NCI-H460 (cell line): ENCODE measurements at places on chromosomes 2 and 18. TPM values are rescaled to one million over a fixed set of nuclear protein-coding genes. Genes with fewer than 3 reads are reported as not detected.

The ATP6V1B1 gene
- total RNA-seq: 2.3 and 3.7 TPM in 2 replicates

The CD8B2 gene
- not detected in 2 replicates for total RNA-seq

The TUBA4B gene
- total RNA-seq: not detected in 2 replicates

The OR6B2 gene
- total RNA-seq: not detected in 2 replicates

DNA sequence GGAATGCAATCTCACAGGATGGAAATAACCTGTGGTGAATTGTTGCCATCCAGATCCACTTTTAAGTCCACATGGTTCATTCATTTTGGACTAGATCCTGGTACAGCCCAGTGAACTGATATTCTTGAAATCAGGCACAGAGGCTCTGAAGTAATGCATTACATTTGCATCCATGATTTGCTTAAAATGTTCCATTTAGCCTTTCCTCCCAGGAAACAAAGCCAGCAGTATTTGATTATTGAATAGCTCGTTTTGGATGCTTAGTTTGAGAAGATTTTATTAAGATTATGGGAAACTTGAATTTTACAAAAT, 995.8 kb upstream of the CDH2 start:
- no peak for DNase-seq

- no peak for DNase-seq
Measured at GRCh38 chr2:200486529-200486928, 23.3 kb downstream of the KCTD18 start.

GRCh38 chr2:9678544-9678943, 47.7 kb upstream of the YWHAQ start:
- DNase-seq: no peak

DNA sequence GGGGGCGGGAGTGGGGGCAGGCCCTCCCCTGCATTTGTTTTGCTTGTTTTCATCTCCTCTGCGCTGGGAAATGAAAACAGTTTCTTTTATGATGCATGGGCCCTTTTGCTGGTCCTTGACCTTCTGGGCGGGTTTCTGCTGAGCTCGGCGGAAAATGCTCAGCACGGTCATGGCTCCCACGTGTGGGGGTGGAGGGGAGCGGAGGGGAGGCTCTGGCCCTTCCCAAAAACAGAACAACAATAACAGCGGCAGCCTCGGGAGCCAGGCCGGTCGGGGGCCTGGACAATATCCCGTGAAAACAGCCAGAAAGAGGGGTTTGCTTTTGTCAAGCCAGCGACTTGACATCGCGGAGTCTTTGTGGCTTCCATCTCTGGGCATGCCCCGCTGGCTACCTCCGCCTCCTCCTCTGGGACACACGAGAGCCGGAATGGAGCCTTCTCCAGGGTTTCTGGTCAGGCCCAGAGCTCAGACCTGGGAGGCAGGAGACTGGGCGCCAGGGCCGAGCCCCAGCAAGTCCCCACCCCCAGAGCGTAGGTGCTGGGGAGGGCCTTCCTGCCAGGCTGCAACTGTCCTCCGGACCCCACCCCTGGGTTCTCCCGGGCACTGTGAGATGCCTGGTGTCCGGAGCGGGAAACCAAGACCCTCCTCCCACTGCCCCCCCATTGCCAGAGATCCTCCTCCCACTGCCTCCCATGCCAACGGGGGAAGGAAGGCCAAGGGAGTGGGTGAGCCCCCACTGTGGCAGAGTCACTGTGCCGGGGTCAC, 35.9 kb upstream of the SNED1 start:
- no peak for DNase-seq

The DLX1 gene
- 3.8 and 6.7 TPM in 2 replicates for total RNA-seq

- DNase-seq: no peak
Measured at GRCh38 chr2:216341121-216341520, 31.2 kb downstream of the MARCHF4 start.

The ADAM17 gene
- 106 and 116 TPM in 2 replicates for total RNA-seq

The TMEM247 gene
- total RNA-seq: not detected in 2 replicates
